ENCODE measurements at places on chromosomes 5 and 9.

DNA sequence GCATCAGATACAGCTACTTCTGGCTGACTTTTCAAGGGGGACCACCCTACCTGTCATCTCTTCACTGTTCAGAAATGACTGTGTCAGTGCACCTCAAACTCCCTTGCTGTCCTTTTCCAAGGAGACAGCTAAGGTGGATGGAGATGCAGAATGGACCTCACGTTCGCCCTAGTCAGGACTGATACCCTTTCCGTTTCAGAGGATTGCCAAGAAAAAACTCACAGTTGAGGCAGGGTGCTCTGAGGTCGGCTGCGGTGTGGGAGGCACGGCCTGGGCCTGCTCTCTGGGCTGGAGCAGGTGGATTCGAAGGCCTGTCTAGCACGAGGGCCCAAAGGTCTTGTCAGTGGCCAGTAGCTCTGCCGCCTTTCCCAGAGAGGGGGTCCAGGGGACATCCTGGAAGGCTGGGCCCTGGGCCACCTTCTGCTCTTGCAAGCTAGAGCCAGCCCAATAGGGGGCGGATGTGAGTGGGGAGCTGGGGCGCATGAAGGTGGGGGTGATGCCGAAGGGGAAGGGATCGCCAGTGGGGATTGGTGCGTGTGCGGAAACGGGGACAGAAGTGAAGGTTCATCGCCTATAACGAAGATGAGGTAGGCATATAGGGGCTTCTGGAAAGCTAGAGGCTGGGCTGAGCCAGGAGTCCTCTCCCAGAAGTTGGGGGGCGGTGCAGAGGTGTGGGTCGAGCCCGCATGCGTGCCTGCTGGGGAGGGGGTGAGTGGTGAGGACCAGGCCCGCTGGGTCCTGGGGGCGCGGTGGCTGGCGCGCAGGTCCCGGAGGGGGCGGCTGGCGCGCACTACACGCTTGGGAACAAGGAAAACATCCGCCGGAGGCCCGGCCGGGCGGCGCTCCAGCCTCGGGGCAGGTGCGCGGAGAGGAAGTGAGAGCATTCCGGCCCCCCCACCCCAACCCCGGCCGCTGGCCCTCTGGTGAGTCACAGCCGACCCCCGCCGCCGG is 2.5 kb upstream of the MSMP start:
- DNase-seq = peak; percentile 69

- DNase-seq = no peak
These were observed 97.3 kb upstream of the EQTN start for GRCh38 chr9:27394154-27394825.

- no peak for DNase-seq
These were observed 130.8 kb downstream of the PCSK1 start for GRCh38 chr5:96302174-96302738.

DNA sequence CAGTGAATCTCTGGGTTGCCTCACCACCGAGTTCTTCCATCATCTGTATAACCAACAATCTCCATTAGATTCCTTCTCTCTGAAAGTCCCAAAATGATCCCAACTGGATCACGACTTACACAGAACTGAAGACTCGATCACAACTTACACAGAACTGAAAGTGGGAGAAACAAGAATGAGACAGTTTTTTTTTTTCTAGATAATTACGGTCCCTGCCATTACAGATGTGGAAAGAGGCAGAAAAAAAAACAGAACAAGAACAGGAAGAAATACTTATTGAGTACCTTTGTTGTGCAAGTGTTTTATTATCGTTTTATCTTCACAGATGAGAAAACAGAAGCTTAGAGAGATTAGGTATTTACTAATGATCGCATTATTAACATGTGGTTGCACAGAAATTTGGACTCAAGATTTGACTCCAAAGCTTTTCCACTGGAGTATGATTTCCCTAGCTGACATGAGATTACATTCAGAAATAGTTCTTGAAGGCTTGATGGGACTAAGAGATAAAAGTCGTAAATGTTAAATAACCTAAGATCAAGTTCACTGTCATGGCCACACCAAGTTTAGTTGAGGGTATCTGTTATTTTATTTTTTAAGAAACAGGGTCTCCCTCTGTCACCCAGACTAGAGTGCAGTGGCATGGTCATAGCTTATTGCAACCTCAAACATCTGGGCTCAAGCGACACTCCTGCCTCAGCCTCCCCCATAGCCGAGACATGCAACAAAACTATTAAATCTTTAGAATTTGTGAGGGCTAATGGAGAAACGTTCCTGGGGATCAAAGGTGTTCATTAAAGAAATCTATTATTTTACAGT is 8.9 kb downstream of the PLK2 start:
- no peak for DNase-seq

GRCh38 chr9:134992755-134993124 is 75.0 kb upstream of the FCN1 start:
- DNase-seq = no peak

- no peak for DNase-seq
These were observed 179.4 kb downstream of the CFAP90 start for GRCh38 chr5:7671381-7671993.

DNA sequence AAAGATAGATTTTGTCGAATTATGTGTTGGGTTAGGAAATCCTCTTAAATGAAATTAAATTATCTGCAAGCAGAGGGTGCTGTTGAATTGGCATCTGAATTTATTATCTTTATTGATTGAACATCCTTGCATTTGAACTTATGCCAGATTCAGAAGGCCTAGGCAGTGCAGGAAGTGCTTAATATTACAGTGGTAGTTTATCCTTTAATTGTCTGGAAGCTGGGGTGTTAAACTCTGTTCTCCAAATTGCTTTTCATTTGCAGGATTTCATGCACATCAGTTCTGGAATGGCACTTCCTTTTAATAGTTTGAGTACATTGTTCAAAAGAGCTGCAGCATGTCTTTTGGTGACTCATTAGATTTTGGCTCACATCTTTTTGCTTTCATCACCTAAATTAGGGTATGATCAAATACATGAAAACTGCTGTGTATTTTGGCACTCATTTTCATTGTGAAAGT is 186.3 kb downstream of the KDM4C start:
- no peak for DNase-seq

GRCh38 chr5:96741891-96742309 is 65.8 kb downstream of the ERAP1 start:
- DNase-seq = no peak

DNA sequence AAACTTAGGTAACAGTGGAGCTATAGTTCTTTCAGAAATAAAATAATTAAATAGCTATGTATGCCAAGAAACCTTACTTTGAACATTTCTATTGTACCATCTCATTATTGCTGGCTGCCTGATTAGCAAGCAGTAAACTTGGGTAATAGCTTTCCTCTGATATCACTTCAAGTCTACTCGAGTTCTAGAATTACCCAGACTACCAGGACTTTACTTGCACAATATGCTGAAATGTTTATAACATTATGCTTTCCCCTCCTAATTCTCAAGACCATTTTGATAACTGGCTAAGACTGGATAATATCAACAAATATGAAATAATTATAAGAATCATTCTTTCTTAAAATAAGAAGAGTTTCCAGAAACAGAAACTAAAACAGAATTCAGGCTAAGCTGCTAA is 512.6 kb downstream of the RAB3C start:
- no peak for DNase-seq

- DNase-seq = no peak
These were observed 40.0 kb downstream of the RFK start for GRCh38 chr9:76354221-76354620.

GRCh38 chr9:33229359-33230114 is 10.4 kb upstream of the SPINK4 start:
- DNase-seq = no peak

GRCh38 chr5:74382987-74383593 is 257.4 kb downstream of the ENC1 start:
- no peak for DNase-seq

DNA sequence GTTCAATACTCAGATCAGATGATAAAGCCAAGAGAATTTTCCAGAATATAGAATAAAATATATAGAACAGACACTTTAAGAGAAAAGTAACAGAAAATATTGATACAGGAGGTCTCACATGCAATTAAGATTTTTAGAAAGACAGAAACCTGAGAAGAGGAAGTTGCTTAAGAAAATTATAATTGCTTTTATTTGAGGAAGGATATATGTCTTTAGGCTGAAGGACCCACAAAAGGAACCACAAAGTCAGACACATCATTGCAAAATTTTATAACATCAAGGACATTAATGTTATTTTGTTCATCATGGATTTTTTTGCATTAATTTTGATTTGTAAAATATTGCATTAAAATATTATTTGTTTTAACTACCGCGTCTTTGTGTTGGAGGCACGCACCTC is 141.5 kb downstream of the FSTL4 start:
- DNase-seq = no peak

- no peak for DNase-seq
These were observed 20.2 kb upstream of the EGFL7 start for GRCh38 chr9:136642439-136642921.

Measured in stimulated activated CD4-positive, alpha-beta T cell treated with anti-CD3 and anti-CD28 coated beads, TNF-alpha, amount 100 ng/mL, for 4 hours (primary cell).